Stimulated activated CD8-positive, alpha-beta memory T cell treated with anti-CD3 and anti-CD28 coated beads, Interleukin-2, amount 100 ng/mL, for 1 hour (primary cell): ENCODE measurements at places on chromosomes 5 and 9.

DNA sequence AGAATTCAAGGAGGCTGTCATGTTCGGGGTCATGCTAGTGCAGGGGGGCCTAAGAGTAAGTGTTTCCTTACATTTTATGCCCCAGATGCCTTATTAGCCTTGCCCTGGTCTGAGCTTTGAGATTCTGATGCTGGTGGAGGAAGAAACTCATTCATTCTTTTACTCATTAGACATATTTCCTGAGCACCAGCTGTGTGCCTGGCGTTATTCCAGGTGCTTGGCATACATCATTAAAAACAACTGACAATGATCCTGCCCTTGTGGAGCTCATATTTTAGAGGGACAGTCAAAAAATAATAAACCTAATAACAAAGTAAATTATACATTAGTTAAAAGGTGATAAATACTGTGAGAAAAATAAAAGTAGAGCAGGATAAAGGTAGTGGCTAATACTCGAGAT, 138.9 kb upstream of the SGCD start:
- no peak for DNase-seq

DNA sequence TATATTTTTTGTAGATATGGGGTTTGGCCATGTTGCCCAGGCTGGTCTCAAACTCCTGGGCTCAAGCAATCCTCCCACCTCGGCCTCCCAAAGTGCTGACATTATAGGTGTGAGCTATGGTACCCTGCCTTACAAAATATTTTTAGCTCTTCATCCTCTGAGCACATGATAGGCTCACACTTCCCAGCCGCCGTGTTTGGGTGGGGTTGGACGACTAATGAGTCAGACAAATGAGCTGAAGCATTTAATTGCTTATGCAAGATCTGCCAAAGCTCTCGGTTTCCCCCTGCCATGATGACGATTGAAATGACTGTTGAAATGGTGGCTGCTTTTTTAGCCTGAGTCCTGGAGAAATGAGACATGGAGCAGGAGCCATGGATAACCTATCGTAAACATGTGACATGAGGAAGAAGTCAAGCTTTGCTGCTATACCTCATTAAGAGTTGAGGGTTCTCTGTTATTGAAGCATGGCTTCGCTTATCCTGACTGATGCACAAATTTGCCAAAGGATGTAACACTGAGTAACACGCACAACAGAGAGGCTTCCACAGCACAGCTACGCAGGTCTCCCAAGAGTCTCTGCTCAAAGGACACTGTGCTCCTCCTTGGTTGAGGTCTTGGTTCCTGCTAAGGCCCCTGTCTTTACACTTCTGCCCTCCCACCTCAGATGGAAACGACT, 48.2 kb upstream of the GFPT2 start:
- DNase-seq, result no peak

GRCh38 chr5:140571105-140571504, 6.5 kb downstream of the SLC35A4 start:
- no peak for DNase-seq

DNA sequence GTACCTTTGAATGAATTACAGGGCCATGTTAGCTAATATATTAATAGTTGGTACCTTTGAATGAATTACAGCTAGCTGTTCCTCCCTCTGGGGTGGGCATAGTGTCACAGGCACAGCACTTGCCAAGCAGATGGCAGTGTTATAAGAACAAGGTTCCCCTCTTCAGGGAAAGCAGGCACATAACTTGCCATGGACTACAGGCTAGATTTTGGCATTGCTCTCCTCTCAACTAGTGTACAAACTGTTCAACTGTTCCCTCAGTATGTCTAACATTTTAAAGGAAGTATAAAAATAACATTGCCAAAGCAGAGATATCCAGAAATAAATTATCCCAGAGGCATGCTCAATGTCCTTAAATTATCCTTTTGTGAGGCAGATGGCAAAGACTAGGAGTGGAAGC, 33.7 kb downstream of the ABITRAM start:
- DNase-seq, result no peak

- DNase-seq, result no peak
Measured at GRCh38 chr9:135081731-135082130, 5.7 kb upstream of the OLFM1 start.

- DNase-seq, result no peak
Measured at GRCh38 chr9:89363921-89364665, 45.8 kb downstream of the SECISBP2 start.

DNA sequence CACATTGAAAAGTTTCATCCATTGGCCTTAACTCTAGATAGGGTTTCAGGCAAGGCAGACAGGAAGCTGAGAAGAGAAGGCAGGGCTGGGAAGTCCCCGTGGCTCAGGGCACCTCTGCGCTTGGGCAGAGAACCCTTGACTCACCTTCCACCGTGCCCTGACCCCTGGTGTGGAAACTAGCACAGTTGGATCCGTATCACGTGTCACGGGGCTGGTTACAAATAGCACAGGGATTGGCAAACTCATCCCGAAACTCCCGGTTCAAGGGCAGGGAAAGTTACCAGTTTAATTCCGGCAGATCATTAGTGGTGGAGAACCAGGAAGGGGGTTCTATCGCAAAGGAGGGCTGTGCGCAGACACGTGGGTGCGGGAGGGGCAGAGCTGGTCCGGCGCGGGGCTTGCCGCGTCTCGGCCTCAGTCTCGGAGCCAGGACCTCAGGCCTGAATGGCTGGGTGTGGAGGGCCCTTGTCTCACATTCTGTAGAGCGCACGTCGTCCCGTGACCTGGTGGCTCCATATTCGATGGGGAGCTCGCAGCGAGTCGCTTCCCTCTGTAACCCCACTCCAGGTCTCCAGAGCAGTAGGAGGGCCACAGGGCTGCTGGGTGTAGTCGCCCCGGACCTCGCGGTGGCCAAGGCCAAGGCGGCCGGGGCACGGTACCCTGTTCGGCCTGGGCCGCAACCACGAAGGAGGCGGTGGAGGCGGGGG, 771 bp upstream of the TMEM171 start:
- no peak for DNase-seq

GRCh38 chr9:23229890-23230317, 596.1 kb downstream of the ELAVL2 start:
- DNase-seq, result no peak

DNA sequence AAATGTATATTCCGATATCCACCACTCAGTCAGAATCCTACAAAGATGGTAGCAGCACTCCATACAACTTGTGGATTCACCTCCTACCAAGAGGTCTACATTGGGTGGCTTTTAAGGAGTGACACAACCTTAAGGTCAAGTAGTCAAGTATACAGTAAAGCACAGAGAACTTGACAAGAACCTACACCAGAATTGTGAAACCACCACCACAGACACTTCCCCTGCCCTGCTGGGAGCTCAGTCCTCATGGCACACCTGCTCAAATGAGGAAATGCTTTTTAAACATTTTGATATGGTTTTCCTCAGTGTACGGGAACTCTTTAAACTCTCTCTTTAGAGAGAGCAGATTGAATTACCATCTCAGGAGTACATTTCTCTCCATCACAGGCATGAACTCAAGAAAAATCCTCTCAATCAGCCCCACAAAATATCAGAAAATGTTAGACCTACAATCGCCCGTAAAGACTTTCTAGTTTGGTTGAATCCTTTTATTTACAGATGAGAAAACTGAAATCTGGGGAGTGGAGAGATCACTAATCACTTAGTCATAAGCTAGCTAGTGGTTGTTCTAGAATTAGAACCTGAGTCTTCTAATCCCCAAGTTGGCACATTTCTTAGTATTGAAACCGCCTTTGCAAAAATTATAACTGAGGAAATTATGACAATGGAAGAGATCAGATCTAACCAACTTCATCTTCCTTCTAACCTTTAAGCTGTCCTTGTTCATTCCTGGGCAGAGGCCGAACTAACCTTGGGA, 38.5 kb upstream of the NR4A3 start:
- no peak for DNase-seq
